NCI-H1048 (cell line): ENCODE measurements at places on chromosomes 1 and 21.

DNA sequence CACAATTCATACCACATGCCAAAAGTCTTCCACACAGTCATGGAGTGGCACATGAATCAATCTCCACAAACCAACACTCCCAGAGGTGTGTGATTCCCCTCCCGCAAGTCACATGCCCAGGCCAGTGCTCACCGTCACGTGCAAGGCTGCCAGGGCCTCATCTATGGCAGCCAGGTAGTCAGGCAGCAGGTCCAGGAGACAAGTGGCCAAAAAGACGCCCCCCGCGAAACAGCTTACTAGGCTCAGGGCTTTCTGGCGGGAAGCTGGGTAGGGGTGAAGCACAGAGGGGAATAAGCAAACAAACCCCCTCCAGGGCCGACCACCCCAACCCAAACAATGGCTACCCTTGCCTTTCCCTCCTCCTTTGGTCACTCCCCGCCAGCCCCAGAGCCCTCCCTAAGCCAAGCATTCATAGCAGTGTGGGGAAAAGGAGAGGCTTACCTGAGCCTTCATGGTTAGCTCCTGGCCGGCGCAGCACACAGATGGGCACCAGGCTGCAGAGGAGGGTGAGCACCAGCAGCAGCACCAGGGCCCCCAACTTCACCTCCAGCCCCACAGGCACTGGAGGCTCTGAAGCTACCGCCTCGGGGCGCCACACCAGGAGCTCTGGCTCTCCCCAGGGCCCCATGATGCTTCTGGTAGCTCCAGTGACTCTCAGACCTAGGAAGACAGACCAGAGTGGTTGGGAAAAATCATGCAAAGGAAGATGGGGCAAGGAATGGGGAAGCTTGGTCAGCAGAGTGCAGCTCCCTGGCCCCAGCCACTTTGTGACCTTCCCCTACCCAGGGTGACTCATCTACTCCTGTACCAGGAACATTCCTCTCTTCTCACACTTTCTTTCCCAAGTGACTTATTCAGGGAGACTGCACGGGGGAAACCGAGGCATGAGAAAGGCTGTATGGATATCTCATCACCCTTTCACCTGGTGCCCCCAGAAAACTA is 978 bp downstream of the SLC39A1 start:
- no peak for DNase-seq

GRCh38 chr1:247007511-247008405 is at the start of gene ZNF695:
Gene ZNF695 (minus strand): TSS chr1:247008057. CDS start chr1:247007908, 149 bp downstream.
- DNase-seq: peak; percentile 100

DNA sequence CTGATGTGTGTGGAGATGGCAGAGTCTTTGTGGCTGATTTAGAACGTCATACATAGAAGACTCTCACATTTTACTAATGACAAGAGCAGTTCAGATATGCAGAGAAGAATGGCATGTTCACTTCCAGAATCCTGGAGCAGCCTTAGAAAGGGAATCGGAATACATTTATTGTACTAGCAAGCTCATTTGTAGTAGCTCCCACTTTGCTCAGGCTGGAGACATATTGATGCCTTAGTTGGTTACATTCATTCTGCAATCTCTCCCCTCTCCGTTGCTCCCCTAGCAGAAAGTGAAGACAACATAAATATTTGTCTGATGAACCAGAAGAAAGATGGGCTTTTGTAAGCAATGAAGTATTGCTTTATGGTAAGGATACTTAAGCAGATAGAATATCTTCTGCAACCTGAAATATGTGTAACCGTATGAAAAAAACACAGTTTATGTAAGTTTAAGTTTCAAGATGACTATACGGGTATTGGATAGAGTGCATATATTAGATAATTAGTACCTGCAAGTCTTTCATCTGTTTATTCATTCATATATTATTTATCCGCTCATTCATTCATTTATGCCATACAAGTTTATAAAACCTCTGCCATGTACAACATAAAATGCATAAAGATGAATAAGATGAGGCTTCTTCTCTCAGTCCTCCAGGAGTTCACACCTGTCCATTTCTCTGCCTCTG is 135.7 kb downstream of the CNIH3 start:
- DNase-seq: no peak

DNA sequence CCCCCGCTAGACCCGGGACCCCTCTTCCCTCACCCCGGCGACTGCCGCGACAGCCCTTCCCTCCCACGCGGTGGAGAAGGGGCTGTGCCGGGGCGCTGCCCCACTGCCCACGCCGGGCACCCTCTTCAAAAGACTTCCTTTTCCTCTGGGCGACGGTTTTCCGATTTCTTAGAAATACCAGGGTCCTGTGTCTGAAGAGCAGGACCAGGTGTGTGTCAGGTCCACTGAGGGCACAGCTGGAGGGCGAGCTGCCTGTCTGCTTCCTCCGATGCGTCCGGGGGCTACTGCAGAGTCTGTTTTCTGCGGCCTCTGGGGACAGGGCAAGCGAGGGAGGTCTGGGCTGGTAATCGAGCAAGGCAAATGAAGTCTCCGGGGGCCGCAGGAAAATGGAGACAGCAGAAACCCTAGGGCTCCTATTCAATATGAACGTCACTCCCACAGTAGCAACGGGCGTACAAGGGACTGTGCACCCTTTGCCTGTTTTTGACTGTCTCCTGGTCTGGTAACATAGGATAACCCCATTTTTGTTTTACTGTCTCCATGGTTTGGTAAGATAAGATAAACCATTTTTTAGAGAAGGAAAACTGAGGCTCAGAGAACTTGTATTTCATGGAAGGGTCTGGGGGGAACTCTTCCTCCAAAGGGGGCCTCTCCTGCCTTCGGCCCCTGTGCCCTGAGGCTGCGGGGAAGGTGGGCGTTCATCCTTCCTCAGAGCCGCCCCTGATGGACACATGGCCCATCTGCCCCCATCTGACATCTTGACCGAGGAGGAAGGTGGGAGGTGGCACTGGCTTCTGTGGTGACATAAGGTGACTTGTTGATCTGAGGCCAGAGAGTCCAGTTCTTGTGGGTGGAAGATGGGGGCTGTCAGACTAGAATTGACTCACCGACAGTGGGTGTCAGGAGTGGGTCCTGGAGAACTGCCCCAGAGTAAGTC is 970 bp downstream of the TNFRSF1B start:
- no peak for DNase-seq

DNA sequence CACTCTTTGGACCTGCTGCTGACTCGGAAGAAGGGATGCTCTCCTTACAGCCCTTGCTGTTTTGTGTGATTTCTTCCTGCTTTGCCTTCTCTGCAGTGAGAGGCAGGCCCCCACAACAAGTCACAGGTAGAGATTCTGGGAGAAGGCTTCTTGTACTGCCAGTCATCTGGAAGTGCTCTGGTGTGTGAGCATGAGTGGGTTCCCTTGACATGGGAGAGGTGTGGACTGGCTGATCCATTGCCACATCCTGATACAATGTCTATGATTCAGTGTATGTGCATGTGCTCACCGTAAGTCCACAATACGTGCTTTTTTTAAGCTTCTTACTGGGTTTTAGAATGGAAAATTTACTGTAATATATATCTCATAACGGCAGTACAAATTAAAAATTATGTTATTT is 46.0 kb upstream of the PLA2G4A start:
- no peak for DNase-seq
